NCI-H446 treated with DMSO at 0.1 percent for 48 hours (cell line): ENCODE measurements at places on chromosomes 4 and X.

DNA sequence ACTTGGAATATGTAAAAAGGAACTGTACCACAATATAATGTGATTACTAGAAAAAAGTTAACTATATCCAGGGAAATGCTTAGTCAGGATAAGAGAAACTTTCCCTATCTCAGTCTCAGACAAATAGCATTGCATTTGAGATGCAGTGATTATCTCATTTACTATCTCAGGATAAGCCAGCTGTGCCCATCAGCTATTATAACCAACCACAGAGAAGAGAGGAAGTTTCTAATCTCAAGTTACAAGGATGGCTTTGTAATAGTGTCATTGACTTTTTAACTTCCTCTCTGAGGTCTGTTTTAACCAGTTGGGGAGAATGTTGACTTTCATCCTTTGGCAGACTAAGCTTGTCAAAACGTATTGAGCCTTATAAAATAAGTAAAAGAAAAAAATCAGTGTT lies 56.5 kb downstream of the SNX25 start:
- no peak for DNase-seq

DNA sequence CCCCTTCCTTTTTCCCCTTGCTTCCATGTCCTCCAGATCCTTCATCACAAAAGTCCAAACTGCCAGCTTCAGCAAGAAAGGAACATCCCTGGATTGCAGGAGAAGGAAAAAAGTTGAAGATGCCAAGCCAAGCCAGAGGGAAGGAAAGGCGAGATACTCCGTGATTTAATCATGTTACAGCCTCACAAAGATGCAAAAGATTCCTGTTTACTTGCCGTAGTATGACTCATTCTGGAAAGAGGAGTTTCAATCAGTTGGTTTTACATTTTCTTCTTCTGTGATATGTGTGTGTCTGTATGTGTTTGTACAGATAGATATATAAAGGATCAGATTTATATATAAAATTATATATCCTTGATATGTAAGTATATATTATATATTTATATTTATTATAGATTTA lies 69.3 kb downstream of the BTC start:
- no peak for DNase-seq

DNA sequence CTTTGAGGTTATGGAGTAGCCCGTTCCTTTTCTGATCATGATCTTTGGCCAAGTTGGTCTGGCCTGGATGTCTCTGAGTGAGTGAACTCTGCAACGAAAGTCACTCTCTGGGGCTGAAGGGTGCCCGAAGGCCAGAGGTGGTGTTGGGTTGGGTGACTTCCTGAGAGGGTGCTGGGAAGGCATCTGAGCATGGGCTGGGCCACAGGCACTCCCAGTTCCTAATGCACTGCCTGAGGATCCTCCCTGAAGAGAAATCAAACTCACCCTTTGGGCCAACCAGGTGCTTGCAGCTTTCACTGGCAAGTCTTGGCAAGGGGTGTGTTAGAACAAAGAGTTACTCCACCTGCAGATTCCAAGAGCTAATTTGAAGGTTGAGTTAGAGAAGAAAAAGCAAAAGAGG lies 66.4 kb upstream of the SCML1 start:
- no peak for DNase-seq

GRCh38 chr4:89502581-89502980 lies 195.0 kb upstream of the GPRIN3 start:
- DNase-seq, result no peak

- no peak for DNase-seq
These were observed 319.2 kb downstream of the PCDH7 start for GRCh38 chr4:31039382-31039781.

- DNase-seq, result no peak
These were observed 456 bp downstream of the SNX12 start for GRCh38 chrX:71067712-71068043.

GRCh38 chrX:54064564-54064963 lies 20.3 kb upstream of the PHF8 start:
- no peak for DNase-seq

DNA sequence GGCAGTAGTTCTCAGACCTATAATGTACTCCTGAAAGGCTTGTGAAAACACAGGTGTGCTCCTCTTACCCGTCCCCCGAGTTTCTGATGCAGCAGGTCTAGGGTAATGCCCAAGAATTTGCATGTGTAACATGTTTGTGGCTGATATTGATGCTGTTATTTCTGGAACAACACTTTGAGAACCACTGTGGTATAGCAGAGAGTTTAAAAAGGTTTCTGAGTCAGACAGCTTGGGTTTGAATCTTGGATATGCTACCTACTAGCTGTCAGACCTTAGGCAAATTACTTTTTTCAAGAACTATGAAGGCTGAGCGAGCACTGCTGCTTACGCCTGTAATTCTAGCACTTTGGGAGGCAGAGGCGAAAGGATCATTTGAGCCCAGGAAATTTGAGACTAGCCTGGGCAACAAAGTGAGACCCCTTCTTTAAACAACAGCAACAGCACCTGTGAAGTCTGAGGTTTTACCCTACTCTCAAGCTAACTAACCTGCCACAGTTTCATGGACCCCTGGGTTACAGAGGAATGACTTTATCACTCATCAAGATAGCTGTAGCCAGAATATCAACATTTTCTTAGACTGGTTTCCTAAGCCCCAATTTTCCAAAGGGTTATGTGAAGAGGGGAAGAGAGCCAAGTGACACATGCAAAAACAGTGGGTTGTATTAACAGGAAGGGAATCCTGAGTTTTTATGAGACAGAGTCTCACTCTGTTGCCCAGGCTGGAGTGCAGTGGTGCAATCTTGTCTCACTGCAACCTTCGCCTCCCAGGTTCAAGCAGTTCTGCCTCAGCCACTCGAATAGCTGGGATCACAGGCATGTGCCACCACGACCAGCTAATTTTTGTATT lies 5.1 kb downstream of the AFF1 start:
- DNase-seq, result no peak

GRCh38 chrX:103791228-103791627 lies 14.6 kb downstream of the PLP1 start:
- DNase-seq, result no peak

DNA sequence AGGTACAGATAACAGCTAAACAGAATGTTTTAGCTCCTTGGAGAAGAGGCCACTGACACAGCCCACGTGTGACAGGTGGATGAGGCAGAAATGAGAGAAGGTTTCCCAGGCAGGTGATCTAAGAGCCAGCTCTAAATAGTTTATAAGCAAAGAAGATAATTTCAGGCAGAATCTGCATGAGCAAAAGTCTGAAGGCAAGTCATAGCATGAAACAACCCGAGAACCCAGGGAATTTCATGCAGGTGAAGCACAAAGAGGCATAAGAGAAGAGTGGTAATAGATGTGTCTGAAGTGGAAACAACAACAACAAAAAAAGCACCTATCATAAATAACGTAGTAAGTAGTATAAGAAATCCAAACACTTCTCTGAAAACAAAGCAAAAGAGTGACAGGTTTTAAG lies 275.8 kb upstream of the CPEB2 start:
- DNase-seq, result no peak

- no peak for DNase-seq
These were observed 79.2 kb downstream of the EFNB1 start for GRCh38 chrX:68908071-68908470.

- no peak for DNase-seq
These were observed 4.8 kb upstream of the CXCL13 start for GRCh38 chr4:77600521-77601451.

DNA sequence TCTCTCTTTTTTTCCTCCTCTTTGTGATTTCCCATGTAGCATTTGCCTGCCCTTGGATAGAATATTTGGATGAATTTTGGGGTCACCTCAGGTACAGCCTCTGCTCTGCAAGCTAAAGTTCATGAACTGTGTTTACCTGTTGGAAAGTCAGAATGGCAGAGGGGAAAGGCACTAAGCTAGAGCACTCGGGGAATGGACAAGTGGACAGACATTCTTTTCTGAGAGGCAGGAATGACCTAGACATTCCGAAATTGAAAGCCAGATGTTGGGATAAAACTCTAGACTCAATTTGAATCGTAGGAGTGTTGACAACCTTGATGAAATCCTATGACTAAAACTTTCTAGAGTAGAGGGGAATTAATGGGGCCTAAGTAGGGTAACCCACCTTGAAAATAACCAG lies 56.1 kb downstream of the LUZP4 start:
- DNase-seq, result no peak

DNA sequence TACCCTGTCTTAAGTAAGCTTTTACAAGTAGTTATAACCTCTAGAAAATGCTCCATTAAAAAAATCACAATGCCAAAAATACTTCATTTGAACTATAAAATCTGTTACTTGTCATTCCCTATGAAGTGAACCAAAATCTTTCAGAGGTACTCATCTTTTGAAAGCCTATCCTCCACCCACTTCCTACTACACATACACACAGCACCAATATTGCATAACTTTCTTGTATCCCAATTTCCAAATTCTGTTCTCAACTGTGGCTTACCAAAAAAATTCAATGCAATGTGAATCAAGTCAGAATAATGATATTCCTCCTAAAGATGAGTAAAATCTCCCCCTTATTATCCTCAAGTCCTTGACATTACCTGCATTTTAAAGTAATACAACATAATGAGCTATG lies 15.9 kb downstream of the DHX15 start:
- DNase-seq, result no peak

- DNase-seq, result no peak
These were observed 304.9 kb upstream of the RPS6KA3 start for GRCh38 chrX:20571611-20572010.

- DNase-seq, result no peak
These were observed 25.2 kb upstream of the SMIM10L2A start for GRCh38 chrX:135396566-135396965.

- DNase-seq, result no peak
These were observed 113.2 kb downstream of the SPCS3 start for GRCh38 chr4:176432811-176433540.

DNA sequence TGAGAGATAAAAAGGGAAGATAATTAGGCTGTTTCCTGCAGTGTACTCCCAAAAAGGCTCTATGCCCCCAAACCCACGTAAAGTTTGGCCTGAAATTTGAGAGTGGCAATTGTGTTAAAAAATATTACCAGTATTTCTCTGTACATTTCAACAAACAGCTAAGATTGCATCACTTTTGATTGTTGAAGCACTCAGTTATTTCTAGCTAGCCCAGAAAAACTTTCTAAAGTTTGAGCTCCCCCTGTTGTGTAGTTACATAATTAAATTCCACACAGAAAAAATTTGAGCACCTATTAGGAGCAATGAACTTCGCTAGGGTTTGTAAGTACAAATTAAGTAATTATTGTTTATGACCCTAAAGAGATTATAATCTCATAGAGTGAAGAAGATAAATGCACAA lies 109.4 kb downstream of the DLG3 start:
- DNase-seq, result no peak

- no peak for DNase-seq
These were observed 27.1 kb upstream of the TAPT1 start for GRCh38 chr4:16253127-16253960.

- DNase-seq, result no peak
These were observed 67.8 kb downstream of the ABLIM2 start for GRCh38 chr4:8090744-8091301.

- no peak for DNase-seq
These were observed 126.7 kb upstream of the CENPE start for GRCh38 chr4:103324811-103325210.

- no peak for DNase-seq
These were observed 277.5 kb upstream of the AGTR2 start for GRCh38 chrX:115892787-115893671.

GRCh38 chr4:102589743-102590142 lies 88.6 kb downstream of the NFKB1 start:
- no peak for DNase-seq

DNA sequence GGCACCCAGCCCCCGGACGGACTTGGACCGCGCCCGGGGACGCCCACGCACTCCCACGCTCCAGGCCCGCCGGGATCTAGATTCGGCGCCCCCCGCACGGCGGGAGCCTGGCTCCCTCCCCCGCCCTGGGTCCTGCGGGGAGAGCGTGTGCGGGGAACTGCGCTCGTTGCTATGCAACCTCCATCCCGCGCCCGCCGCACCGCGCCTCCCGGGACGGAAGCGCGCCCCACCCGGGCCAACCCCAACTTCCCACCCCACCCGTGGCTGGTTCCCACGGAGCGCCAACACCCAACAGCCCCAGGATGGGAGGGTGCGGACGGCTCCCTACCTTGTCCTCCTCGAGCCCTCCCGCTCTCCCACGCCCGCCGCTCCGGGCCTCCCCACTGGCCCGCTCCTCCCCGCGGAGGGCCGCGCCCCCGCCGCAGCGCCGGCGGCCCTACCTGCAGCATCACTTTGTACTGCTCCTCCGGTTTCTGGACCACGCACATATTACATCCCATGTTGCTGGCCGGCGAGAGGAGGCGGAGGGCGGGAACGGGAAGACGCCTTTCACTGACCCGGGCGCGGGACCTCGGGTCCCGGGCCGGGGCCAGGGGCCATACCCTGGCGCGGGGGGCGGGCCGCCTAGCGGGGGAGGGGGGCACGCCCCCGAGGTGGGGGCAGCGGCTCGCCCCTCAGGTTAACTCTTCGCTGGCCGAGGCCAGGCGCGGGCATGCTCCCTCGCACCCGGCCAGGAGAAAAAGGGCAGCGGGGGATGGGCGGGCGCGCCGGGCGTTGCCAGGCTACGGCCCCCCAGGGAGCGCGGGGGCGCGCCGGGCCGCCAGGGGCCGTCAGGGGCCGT lies at the start of gene PDZD4:
TSS of gene PDZD4 (minus strand) at position 746 of the 841 bp plus-strand sequence. CDS start at position 500, 246 bp downstream.
- DNase-seq, result no peak

GRCh38 chrX:118961866-118962560 lies 12.4 kb upstream of the LONRF3 start:
- DNase-seq, result no peak

- peak; percentile 38 for DNase-seq
These were observed 1383.3 kb upstream of the PCDH7 start for GRCh38 chr4:29336861-29337260.

- DNase-seq, result no peak
These were observed 16.2 kb upstream of the ART3 start for GRCh38 chr4:76058302-76058701.

GRCh38 chrX:99271641-99272040 lies 1138.4 kb downstream of the PCDH19 start:
- no peak for DNase-seq

DNA sequence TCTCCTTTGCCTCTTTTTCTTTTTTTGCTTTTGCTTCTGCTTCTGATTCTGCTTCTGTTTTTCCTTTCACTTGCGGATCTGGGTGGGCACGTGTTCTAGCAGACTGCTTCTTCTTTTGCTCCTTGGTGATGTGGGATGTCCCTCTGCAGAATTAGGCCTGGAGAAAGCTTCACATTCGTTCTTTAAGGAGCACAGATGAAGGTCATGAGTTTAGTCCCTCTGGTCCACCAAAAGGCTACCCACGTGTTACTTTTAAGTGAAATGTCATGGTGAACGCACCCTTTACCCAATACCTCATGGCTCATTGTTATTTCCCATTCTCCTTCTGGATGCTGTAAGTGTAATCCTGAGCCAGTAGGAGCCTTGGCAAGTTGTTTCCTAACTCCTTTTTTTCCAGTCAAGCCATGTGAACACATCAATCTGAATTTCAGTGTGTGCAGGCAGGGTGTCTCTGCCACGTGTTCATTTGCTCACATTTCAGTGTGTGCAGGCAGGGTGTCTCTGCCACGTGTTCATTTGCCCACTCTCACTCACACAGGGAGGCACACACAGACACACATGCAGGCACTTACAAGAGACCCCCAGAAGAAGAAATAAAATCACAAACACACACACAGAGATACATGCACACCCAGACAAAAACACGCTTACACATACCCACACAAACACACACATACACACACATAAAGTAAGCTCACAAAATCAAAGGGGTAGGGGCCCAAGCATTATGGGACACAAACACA lies 36.9 kb downstream of the NBDY start:
- no peak for DNase-seq

GRCh38 chr4:2256781-2257191 lies 5.1 kb downstream of the MXD4 start:
- DNase-seq, result no peak

- no peak for DNase-seq
These were observed 47.2 kb upstream of the RBPJ start for GRCh38 chr4:26273616-26273980.
